ENCODE measurements at places on chromosomes 5 and 9.

DNA sequence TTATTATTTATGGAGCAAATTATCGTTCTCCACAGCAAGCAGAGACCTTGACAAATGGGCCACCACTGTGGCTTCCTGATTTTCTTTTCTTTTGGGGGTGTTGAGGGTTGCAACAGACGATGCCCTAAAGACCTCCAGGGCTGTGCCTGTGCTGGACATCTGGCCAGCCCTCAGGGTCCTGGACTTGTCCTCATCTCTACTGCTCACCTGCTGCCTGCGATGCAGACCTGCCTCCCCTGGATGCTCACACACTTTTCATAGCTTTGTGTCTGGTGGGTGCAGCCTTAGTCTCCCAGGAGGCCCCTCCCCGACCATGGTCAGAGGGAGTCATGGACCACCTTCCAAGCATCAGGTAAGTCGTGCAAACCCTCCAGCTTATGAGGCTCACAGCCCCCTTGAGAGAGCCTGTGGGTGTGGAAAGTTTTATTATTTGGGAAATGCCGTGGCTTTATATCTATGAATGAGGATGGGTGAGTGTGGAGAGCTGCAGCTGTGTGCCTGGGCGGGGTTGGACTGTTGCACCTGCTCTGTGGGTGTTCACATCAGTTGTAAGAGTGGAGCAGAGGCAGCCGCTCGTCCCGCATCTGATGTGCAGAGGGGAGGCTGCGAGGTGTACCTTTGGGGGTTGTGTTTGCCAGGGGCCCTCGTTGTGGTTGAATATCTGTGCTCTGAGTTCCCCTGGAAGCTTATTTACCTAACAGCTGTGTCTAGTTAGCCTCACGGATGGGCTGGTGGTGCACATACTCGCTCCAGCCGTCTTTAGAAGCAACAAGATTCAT lies 126.3 kb upstream of the IRX4 start:
- no peak for DNase-seq

GRCh38 chr5:145479857-145480256 lies 355.3 kb downstream of the PRELID2 start:
- DNase-seq, result no peak

DNA sequence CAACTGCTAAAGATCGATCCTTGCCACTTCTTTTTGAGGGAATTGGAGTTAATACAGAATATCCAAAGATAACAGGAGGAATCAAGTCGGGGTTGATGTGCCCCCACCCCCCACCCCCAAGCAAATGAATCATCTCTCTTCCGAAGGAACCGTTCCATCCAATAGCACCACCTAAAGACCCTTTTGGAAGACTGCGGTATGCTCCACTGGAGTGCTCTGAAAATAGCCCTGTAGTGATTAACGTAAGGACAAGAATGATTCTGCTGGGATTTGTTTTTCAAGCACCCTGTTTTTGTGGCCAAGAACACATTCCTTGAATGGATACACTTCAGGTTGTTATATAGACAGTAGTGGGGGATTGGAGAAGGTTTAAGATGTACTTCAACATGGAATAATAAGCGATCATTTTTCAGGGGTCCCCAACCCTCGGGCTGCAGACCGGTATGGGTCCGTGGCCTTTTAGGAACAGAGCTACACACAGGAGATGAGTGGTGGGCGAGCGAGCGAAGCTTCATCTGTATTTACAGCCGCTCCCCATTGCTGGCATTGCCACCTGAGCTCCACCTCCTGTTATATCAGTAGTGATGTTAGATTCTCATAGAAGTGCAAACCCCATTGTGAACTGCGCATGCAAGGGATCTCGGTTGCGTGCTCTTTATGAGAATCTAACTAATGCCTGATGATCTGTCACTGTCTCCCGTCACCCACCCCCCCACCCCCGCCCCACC lies 44.5 kb upstream of the TMEM252 start:
- no peak for DNase-seq

DNA sequence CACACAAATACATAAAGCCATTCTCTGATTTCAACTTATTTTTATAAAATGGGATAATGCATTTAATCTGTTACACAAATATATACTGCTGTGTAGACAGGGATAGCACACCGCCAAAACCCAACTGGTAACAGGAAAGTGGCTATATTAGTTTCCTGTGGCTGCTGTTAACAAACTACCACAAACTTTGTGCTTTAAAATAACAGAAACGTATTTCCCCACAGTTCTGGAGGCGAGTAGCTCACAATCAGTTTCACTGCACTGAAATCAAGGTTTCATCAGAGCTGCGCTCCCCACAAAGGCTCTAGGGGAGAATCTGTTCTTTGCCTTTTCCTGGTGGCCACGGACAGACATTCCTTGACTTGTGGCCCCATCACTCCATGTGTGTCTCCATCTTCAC lies 94.0 kb downstream of the MLLT3 start:
- DNase-seq, result no peak

GRCh38 chr9:28808042-28808441 lies 1234.8 kb upstream of the C9orf72 start:
- no peak for DNase-seq

GRCh38 chr9:94818178-94818541 lies 91.7 kb downstream of the AOPEP start:
- DNase-seq, result no peak

- no peak for DNase-seq
Measured at GRCh38 chr9:68804911-68805889, 100.2 kb downstream of the PIP5K1B start.

DNA sequence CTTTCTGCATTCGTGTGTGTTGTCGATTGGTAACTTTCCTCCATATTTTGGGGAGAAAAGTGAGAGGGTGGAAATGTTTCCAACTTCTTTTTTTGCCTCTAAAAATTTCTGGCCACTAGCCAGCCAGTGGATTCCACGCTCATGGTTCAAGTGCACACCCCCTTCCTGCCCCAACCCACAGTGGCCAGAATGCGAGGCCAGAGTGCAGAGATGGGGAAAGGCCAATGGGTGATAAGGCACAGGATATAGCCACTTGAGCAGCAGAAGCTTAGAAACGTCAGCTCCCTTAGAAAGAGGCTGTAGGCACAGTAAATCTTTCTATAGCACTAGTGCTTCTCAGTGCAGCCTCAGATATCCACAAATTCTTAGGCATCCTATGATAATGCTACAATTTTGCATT lies 75.8 kb upstream of the ADRB2 start:
- DNase-seq, result no peak

DNA sequence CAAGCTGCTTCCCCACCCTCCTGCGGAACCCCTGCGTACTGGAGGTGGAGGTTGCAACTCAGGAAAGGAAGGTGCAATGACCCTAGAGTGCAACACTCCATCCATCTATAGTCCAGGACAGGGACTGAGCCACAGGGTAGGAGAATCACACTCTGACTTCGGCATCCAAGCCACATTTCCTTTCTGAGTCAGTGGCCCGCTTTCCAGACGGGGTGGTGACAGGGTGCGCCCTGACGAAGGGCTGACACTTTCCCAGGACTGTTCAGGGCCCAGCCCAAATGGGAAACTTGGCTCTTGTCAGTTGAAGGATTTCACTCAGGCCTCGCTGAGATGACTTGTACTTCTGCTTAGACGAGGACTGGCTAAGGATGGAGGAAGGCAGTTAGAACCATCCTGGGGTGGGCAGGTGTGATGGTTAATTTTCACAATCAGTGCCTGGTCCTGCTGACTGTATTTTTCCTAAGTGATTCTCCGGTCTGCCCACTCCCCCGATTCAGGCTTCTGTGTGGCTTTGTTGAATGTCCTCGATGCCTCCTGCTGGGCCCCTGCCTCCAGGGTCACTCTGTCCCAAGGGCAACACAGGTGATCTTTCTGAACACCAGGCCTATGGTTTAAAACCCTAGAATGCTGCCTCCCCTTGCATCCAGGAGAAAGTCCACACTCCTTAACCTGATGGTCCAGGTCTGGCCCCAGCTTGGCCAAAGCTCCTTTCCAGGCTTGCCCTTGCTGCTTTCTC lies 228.1 kb downstream of the FSTL4 start:
- no peak for DNase-seq

GRCh38 chr9:89864731-89865130 lies 259.9 kb downstream of the GADD45G start:
- DNase-seq, result no peak

GRCh38 chr5:38800515-38800914 lies 45.3 kb upstream of the OSMR start:
- no peak for DNase-seq

DNA sequence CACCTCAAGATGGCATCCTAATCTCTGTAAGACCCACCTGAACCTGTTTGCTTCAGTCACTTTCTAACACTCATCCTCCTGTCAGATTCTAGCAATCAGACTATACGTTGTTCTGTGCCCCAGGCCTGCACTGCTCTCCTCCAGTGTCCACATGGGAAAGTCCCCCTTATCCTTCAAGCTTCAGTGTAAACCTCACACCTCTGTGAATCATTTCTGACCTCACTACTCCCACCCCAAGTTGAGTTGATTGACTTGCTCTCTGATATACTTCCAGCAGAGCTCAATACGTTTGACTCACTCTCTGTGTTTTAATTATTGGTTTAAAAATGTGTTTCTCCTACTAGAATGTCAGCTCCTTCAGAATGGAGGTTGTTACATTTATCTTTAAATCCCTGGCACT lies 240.2 kb downstream of the FBXL17 start:
- no peak for DNase-seq

DNA sequence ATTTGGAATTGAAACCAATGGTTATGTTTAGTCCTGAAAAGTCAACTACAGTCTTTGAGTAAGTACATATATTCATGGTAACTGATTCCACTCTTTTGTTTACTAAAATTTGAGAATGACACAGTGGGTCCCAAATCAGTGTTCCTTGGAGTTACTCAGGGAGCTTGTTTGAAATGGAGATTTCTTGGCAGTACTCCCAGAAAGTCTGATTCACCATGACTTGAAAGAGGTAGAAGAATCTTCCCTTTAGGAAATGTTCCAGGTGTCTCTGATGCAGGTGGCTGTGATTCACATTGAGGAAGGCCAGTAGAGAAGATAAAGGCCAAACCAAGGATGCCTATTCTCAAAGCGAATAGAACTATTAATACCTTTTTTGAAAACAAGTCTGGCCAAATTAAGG lies 1078.3 kb downstream of the CDH12 start:
- no peak for DNase-seq

- no peak for DNase-seq
Measured at GRCh38 chr9:76987594-76988200, 31.8 kb upstream of the FOXB2 start.

- no peak for DNase-seq
Measured at GRCh38 chr5:152527358-152528052, 122.4 kb upstream of the NMUR2 start.

DNA sequence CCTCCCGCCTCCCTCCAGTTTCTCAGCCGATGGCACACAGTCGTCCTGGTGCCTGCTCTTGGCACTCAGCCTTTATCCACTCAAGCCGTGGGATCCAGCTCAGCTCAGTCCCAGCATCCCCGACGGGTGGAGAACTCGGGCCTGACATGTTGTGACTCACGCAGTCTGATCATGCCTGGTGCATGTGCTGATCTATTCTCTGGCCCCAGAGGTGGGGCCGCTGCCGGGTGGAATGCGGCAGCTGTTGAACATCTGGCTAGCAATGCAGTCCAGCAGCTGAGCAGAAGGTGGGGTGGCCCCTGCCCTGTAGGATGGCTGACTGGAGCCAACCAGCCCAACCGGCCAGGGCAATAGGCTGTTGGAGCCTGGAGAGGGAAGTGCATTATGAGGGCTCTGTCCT lies 1.7 kb upstream of the AIF1L start:
- no peak for DNase-seq

- no peak for DNase-seq
Measured at GRCh38 chr9:4830699-4831098, 38.0 kb downstream of the RCL1 start.

DNA sequence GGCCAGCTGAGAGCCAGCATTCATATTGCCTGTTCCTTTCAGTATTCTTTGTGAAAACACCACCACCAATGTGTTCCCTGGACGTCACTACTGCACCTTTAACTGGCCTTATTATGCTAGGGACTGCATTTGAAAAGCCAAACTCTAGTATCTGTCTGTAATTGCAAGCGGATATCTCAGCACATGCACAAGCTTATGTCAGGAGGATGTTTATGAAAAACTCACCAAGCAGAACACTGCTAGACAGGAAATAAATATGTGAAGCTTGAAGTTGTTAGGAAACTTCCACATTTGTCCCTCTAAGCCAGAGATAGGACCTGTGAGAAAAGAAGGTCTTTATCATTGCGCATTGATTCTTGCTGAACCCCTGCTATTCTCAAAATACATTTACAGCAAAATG lies 135.4 kb upstream of the CCDC152 start:
- DNase-seq, result no peak

DNA sequence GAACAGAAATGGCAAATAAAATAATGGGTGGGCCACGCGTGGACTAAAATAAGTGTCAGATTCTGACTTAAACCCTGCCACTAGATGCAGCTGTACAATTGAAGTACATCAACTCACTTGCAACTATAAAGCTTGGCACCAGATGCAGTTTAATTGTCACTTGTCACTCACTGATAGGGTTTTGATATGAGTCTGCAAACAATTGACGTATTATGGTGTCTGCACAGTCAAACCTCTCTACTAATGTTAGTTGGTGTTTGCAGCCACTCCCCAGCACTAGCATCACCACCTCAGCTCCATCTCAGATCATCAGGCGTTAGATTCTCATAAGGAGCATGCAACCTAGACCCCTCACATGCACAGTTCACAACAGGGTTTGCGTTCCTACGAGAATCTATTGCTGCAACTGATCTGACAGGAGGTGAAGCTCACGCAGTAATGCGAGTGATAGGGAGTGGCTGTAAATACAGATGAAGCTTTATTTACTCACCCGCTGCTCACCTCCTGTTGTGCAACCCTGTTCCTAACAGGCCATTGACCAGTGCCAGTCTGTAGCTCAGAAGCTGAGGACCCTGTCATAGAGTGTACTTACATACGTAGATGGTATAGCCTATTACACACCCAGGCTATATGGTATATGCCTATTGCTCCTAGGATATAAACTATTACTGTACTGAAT lies 72.1 kb upstream of the SEMA6A start:
- no peak for DNase-seq

DNA sequence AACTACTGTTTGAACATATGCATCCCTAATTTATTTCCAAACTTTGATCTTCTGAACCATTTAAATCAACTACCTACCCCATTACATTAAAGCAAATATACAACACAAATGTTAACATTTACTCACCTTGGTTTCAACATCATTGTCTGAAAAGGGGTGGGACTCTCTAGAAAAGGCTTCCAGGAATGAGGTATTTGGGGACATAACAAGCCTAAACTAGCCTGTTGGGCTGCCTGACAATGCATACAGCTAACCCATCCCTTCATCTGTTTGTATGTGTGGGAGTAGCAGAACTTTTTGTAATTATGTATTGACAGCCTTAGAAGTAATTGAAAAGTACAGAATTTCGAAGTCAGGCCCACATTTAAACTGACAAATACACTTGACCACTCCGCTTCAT lies 2225.9 kb upstream of the C9orf72 start:
- DNase-seq, result no peak

DNA sequence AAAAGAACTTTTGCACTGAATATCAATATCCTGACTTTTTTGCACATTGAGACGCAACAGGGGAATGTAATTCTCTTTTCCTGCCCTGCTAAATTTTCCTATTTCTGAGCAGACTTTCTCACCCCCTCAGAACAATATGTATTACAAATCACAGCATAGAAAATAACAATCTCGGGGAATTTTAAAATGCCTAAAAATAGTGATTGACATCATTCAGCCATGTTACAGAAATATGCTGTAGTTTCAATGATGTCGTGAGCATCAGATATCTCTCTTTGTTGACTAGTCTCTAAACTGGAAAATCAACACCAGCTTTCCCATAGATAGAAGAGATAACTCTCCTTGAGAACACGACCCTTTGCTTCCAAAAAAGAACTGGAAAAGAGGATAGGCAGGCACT lies 166.7 kb downstream of the ZDHHC21 start:
- no peak for DNase-seq

- no peak for DNase-seq
Measured at GRCh38 chr5:158716668-158717067, 383.0 kb downstream of the EBF1 start.

GRCh38 chr5:178545941-178546674 lies 44.1 kb downstream of the COL23A1 start:
- DNase-seq, result no peak

All from CD4-positive, alpha-beta T cell treated with Interleukin-6 at 100 ng/mL for 8 hours (primary cell).